GM23338 (cell line): ENCODE measurements at places on chromosomes 3 and 15. TPM values are rescaled to one million over a fixed set of nuclear protein-coding genes. Genes with fewer than 3 reads are reported as not detected.

DNA sequence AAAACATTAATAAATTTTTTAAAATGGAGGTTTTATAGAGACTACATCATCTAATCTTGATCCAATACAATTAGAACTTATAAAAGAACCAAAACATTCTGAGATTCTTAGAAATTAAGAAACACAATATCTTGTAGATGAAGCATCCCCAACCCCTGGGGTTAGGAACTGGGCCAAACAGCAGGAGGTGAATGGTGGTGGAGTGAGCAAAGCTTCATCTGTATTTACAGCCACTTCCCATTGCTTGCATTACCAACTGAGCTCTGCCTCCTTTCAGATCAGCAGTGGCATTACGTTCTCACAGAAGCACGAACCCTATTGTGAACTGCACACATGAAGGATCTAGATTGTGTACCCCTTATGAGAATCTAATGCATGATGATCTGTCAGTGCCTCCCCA is 36.3 kb downstream of the KNL1 start:
- H3K36me3 ChIP-seq = peaks cover 10% of the 10 kb centered on the region
- no peaks in the 10 kb centered on the region for H3K27me3 ChIP-seq
- DNase-seq = no peak
- no peak overlapping the region for H3K4me3 ChIP-seq
- H3K4me1 ChIP-seq = no peaks in the 10 kb centered on the region
- no peak overlapping the region for H3K27ac ChIP-seq

DNA sequence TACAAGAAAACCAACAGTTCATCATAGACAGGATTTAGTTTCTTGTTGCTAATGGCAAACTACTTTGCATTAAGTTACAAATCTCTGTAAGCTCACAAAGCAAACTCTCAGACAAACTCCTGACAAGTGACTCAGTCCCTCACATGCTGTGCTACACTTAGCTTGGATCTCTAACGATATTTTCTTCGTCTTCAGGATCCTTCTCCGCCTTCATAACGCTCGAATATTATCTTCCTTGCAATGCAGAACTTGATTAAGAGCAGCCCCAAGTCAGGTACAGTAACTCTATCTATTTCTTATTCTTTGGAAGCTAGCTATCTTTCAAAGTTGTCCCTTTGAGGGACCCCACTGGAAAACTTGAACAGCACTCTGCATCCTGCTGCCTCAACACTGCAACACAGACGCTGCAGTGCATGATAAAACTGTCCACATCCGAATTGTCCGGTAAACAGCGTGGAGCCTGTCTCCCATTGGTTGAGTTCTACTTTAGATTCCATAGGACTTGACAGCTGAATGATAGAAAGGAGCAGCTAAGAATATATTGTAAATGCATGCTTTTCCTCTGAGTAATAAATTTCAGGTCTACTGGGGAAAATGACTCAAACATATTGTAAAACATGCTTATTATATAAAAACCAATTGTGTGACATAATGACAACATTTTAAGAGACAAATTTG is 61.3 kb downstream of the UACA start:
- no peak overlapping the region for H3K4me3 ChIP-seq
- no peak overlapping the region for H3K27ac ChIP-seq
- DNase-seq = no peak
- no peaks in the 10 kb centered on the region for H3K27me3 ChIP-seq
- no peaks in the 10 kb centered on the region for H3K36me3 ChIP-seq

SLC6A6 gene
- total RNA-seq = 142 and 150 TPM in 2 replicates

PP2D1 gene
- not detected in 2 replicates for total RNA-seq

DNA sequence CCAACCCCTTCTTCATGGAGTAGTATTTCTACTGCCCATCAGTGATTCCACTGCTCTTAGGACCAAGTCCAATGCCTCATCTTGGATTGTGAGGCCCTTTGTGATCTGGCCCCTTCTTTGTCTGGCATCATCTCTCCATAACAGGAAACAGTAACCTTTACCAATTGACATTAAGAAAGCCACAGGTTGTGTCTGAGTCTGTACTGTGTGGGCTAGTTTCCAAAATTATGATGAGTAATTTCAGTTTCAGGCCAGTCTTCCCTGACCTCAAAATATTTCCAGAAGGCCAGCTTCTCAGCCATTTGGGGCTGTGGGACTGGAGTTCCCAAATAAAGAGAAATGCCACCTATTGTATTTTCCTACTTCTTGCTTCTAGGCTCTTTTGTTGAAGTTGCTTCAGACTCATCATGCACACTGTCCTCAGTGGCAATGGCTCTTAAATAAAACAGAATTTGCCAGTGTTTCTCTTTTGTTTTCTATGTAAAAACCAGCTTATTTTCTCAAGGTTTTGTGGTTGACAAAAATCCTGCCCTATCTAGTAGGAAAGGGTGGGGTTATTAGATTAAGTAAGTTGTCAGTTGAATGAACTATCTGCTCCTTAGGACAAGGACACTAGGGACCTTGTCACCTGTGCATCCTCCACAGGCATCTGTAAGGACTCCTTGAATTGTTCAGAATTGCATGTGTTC is 47.0 kb upstream of the ACKR4 start:
- H3K4me3 ChIP-seq = no peak overlapping the region
- H3K36me3 ChIP-seq = no peaks in the 10 kb centered on the region
- DNase-seq = no peak
- H3K4me1 ChIP-seq = peaks cover 12% of the 10 kb centered on the region; the same call in 1 of the 2 replicates
- no peaks in the 10 kb centered on the region for H3K27me3 ChIP-seq

KATNBL1 gene
- total RNA-seq = 60.2 and 68.2 TPM in 2 replicates

DNA sequence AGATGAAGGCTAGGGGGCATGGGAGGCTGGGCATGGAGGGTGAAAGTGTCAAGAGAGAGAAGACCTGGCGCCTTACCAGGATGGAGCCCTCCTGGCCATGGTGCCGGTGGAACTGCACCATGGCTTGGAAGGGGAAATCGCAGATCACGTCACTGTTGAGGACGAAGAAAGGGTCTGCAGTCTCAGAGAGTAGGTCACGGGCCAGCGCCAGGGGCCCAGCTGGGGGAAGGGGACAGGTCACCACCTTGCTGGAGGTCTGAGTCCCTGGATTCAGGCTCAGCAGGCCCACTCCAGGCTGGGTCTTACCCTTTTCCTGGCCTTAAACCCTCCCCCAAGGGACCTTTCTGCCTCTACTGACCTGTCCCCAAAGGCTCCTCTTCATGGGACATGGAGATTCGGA is 855 bp downstream of the GMPPB start:
- no peak overlapping the region for H3K27ac ChIP-seq
- peak overlapping the region; percentile 98 for H3K4me3 ChIP-seq
- H3K4me1 ChIP-seq = no peaks in the 10 kb centered on the region; the same call in 1 of the 2 replicates
- H3K36me3 ChIP-seq = peaks cover 5% of the 10 kb centered on the region; the same call in 1 of the 2 replicates
- H3K27me3 ChIP-seq = no peaks in the 10 kb centered on the region
- no peak for DNase-seq

DNA sequence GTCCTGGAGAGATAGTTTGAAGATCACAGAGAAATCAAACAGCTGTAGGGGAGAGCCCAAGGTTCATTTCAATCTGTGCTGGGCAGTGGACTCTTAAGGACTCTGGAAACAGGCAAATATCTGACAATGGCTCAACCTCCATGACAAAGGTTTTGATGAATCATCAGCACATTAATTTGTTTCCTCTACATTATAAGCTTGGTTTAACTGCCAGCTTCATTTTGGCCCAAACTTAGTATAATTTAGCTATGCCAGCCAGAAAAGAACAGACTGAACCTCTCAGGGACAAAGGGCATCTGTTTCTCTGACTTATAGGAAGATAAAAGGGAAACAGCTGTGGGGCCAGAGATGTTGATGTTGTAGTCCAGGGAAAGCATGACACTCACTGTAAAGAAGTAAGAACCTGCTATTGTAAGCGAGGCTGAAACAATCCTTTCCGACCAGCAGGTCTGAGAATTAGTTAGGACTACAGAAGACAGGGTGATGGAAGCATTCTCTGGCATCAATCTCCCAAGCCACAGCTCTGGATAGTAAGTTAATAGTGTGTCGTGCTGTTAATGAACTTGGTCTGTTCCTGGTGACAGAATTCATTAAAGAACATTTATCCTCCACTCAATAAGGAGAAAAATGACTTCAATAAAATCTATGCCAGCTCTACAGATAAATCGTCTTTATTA is 110.1 kb downstream of the KCNMB2 start:
- H3K27me3 ChIP-seq = no peaks in the 10 kb centered on the region
- no peak overlapping the region for H3K4me3 ChIP-seq
- H3K27ac ChIP-seq = no peak overlapping the region
- no peaks in the 10 kb centered on the region for H3K36me3 ChIP-seq
- no peaks in the 10 kb centered on the region for H3K4me1 ChIP-seq

MCTP2 gene
- 5.5 and 6.1 TPM in 2 replicates for total RNA-seq

- peak; percentile 33 for DNase-seq
- H3K27me3 ChIP-seq = no peaks in the 10 kb centered on the region
- H3K36me3 ChIP-seq = no peaks in the 10 kb centered on the region
- H3K4me1 ChIP-seq = peaks cover 12% of the 10 kb centered on the region
Measured at GRCh38 chr3:49668414-49668797, 5.7 kb upstream of the APEH start.

DNA sequence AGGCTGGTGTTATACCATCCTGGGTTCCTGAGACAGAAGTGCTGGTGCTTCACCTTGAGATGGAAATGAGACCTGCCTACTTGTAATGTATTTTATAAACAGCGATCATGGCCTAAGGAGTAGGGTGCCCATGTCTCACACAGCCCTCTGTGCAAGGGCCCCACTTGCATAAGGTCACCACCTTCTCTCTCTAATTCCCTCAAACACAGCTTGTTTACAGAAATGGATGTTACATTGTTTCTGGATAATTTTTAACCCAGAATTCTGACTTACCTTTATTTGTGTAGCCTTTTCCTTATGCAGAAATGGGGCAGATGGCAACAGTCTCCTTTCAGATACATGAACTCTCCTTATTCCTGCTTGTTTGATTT is 95.1 kb upstream of the UMPS start:
- no peaks in the 10 kb centered on the region for H3K27me3 ChIP-seq
- no peak for DNase-seq
- peaks cover 43% of the 10 kb centered on the region for H3K4me1 ChIP-seq
- no peaks in the 10 kb centered on the region for H3K36me3 ChIP-seq
- peak overlapping the region; percentile 7; the same call in 1 of the 2 replicates for H3K4me3 ChIP-seq

DNA sequence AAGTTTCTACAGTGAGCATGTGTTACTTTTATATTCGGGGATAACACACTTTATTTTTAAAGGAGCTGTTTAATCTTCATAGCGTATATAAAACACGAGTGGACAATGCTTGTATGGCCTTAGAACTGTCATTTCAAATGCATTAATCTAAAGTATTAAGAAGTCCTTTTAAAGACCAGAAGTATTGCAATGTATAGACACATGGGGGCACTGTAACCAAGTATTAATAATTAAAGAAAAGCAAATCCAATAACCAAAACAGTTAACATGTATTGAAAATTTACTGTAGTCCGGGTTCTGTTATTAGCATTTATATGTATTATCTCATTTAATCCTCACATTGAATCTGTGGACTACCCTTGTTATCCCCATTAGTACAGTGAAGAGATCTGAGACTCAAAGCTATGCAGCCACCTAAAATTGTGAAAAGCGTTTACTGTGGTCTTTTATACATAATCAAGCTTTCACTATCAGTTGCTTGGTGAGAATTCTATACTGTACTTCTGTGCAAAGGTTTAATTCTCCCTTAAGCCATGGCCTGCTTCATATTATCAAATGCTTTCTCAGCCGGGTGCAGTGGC is 10.1 kb downstream of the ARL14 start:
- H3K27ac ChIP-seq = no peak overlapping the region
- H3K36me3 ChIP-seq = no peaks in the 10 kb centered on the region
- no peaks in the 10 kb centered on the region for H3K27me3 ChIP-seq
- DNase-seq = peak; percentile 21

HHLA2 gene
- total RNA-seq = not detected in 2 replicates

KNG1 gene
- 0.49 TPM in 1 of 2 replicates, not detected in the other for total RNA-seq

DNA sequence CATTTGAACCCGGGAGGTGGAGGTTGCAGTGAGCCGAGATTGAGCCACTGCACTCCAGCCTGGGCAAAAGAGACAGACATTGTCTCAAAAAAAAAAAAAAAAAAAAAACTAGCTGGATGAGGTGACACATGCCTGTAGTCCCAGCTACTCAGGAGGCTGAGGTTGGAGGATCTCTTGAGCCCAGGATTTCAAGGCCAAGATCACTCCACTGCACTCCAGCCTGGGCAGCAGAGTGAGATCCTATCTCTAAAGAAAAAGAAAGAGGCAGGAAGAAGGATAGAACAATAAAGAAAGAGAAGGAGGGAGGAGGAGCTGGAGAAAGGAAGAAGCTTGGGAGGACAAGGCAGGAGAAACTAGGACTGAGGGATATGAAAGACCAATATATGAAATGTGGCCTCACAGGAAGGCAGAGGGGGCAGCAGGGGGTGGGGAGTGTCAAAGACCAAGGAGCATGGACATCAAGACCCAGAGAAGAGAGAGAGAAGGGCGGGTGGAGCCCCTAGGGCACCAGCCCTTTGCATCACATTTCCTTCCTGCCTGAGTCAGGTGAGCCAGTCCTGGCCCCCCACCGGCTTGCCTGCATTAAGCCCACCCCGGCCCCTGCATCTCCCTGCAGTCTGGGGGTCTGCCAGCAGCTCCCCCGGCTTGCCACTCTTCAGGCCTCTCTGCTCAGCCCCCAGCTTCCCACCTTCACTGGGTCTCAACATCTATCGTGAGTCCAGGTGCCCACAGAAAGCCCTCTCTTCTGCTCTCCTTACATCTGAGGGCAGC is 11.5 kb downstream of the IGDCC3 start:
- DNase-seq = peak; percentile 27
- peak overlapping the region; percentile 85; the same call in 1 of the 2 replicates for H3K27ac ChIP-seq
- peak overlapping the region; percentile 33; the same call in 1 of the 2 replicates for H3K4me3 ChIP-seq
- peaks cover 14% of the 10 kb centered on the region for H3K27me3 ChIP-seq

GOLGA8S gene
- not detected in 2 replicates for total RNA-seq

GRCh38 chr3:58573640-58574039 is 3.6 kb downstream of the FAM107A start:
- H3K4me1 ChIP-seq = peaks cover 13% of the 10 kb centered on the region; the same call in 1 of the 2 replicates
- no peak overlapping the region for H3K4me3 ChIP-seq
- DNase-seq = no peak
- no peak overlapping the region for H3K27ac ChIP-seq
- H3K27me3 ChIP-seq = no peaks in the 10 kb centered on the region
- no peaks in the 10 kb centered on the region for H3K36me3 ChIP-seq

DNA sequence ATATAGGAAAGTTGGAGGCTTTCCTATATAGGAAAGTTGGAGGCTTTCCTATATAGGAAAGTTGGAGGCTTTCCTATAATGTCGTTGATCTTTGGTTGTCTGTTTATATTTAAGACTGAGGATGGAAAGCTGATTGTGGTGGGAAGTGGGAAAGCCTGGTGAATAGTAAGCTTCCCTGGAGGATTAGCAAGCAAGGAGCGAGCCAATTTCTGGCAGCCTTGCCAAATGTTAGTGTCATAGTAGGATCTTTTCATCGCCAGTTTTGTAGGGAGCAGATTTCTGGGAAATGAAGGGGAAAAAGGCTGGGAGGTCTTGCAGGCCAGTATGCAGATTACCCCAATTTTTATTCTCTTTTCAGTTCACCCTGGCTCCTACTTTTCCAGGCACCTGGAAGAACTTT is 39.9 kb upstream of the CCNL1 start:
- no peaks in the 10 kb centered on the region for H3K27me3 ChIP-seq
- no peak for DNase-seq
- H3K27ac ChIP-seq = no peak overlapping the region

DNA sequence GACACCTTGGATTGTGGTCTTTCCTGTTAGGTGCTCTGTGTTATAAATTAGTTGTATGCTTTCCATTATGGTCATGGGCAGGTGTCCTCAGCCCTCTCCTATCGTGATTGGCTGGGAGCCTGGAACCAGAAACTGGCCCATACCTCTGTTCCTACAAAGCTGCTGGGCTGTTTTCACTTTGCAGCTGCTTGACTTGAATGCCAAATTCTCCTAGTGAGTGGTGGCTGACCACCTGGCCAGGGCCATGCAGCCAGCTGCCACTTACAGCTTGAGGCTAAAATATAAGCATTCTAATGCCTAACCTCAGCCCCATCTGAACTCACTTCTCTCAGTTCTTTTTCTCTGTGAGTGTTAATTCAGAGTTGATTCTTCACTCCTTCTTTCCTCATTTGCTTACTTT is 239.3 kb upstream of the GBE1 start:
- peaks cover 14% of the 10 kb centered on the region; the same call in 1 of the 2 replicates for H3K4me1 ChIP-seq
- no peaks in the 10 kb centered on the region for H3K27me3 ChIP-seq
- no peak overlapping the region for H3K4me3 ChIP-seq
- DNase-seq = peak; percentile 17
